ENCODE measurements at places on chromosomes 3 and 15.

DNA sequence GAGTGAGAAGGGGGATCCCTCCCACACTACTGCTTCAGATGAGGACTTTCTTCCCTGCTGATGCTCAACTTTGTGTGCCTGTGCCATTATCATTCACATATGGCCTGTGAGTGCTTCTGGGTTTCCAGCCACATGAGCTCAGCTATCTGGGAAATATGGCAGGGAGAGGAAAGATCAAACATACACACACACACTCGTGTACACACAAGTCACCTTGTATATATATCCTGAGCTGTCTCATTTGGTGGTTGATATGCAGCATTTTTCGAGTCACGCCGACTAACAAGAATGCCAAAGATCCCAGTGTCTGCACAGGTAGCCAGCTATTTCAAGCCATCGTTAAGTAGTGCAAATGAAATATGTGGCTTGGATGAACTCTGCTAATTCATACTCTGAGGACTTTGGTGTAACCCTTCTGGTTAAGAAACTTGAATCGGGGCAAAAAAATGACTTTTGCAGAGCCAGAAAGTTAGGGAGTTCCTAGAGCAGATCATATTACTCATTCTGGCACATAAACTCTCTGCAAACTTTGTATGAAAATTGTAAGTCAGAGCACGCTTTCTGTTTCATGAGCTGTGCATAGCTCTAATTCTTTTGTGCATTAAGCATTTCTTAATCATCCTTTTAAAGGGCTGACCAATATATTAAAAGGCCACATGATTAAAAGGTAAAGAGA lies 24.9 kb upstream of the WNT5A start:
- DNase-seq, result no peak

- no peak for DNase-seq
Observed at GRCh38 chr3:194133661-194134230, 2.2 kb upstream of the HES1 start.

GRCh38 chr3:189512039-189512438 lies 119.2 kb upstream of the TP63 start:
- DNase-seq, result no peak

- DNase-seq, result no peak
Observed at GRCh38 chr15:100898661-100899462, 19.2 kb downstream of the ALDH1A3 start.

- no peak for DNase-seq
Observed at GRCh38 chr15:90807786-90808086, 60.7 kb upstream of the FURIN start.

Data from smooth muscle cell of the brain vasculature (primary cell).